Esophagus mucosa (tissue), 1 donor: ENCODE measurements at places on chromosomes 13 and 19. TPM values are rescaled to one million over a fixed set of nuclear protein-coding genes. Genes with fewer than 3 reads are reported as not detected.
A peak's percentile ranks its signal among the peaks of the same experiment; 100 is the strongest.

PSG4 gene
- 0.48 TPM for total RNA-seq

GNA15 gene
- 105 TPM for total RNA-seq

OR2Z1 gene
- not detected for total RNA-seq

SRRM5 gene
- 0.12 TPM for total RNA-seq

MCF2L gene
- total RNA-seq = 9.7 TPM

RUBCNL gene
- total RNA-seq = 0.44 TPM

SLC25A41 gene
- 0.36 TPM for total RNA-seq

DNA sequence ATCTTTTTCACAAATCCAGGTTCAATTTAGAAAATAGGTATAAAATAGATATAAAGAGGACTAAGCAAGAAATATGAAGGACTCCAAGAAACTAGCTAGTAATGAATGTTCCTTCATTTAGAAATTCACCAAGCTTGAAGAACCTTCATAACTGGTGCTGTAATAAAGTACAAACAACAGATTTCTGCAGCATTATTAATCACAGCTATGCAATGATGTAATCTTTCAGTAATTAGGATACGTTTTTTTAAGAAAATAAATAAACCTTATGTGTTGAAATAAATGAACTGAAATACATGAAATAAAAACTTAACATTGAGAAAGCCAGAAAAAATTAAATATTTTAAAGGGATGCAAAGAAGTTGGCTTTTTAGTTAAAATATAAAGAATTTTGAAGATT is 236.1 kb downstream of the RGCC start:
- ATAC-seq = no peak

- no peak for ATAC-seq
Measured at GRCh38 chr13:35498231-35498630, 21.7 kb upstream of the MAB21L1 start.

DNA sequence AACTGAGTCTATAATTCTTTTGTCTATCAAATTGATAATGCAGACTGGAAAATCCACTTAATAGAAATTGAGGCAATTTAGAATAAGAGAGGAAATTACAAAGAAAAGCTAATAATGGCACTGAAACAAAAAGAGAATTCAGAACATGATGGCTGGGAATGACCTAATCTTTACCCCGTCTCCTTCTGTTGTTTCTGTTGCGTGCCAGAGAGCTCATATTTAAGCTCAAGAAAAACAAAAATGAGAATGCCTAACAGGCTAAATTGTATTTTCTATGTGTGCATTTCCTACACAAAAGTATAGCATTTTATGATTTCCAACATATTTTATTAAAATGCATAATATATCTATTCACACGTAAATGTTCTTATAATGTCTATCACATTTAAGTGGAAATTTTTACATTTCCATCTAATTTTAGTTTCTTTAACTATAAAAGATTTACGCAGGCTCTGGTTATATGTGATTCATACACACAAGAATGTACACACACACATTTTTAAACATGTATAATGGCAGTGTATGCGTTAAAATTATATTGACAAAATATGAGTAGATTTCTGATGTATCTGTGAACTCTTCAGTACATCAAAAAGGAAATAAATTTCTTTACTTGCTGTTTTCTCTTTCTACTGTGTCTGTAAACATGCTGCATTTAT is 432.3 kb downstream of the SLITRK6 start:
- no peak for ATAC-seq

GRCh38 chr13:23718996-23719395 is 148.8 kb downstream of the TNFRSF19 start:
- no peak for ATAC-seq

- no peak for ATAC-seq
Measured at GRCh38 chr19:30297969-30298368, 74.2 kb upstream of the ZNF536 start.

- no peak for ATAC-seq
Measured at GRCh38 chr19:45464852-45465441, 2.8 kb upstream of the FOSB start.

DNA sequence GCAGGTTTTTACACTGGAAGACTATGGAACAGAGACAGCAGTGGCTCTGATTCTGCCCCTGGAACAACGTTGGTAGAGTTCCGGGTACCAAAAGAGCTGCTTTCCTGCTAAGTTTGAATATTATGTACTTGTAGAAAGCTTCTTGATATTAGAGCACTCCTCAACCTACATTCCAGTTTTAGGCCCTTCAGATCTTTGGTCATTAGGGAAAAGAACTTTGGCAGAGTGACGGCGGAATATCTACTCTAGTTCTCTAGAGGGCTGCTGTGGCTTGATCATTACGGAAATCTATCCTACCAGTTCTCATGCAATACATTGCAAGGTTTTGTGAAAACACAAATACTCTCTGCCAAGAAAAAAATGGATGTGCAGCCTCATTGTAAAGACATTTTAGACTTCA is 415.7 kb downstream of the DIAPH3 start:
- ATAC-seq = no peak

DNA sequence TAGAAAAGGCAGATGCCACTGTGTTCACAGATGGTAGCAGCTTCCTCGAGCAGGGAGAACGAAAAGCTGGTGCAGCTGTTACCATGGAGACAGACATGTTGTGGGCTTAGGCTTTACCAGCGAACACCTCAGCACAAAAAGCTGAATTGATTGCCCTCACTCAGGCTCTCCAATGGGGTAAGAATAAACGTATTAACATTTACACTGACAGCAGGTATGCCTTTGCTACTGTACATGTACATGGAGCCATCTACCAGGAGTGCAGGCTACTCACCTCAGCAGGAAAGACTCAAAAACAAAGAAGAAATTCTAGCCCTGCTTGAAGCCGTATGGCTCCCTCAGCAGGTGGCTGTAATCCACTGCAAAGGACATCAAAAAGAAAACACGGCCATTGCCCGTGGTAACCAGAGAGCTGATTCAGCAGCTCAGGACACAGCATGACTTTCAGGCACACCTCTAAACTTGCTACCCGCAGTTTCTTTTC is 197.7 kb downstream of the ZNF737 start:
- ATAC-seq = no peak

GRCh38 chr19:56543776-56544175 is 5.0 kb downstream of the ZFP28 start:
- ATAC-seq = no peak

GRCh38 chr19:9009935-9010651 is at the start of gene MUC16:
TSS of gene MUC16 (minus strand) at chr19:9010409.
- ATAC-seq = peak; percentile 71

DNA sequence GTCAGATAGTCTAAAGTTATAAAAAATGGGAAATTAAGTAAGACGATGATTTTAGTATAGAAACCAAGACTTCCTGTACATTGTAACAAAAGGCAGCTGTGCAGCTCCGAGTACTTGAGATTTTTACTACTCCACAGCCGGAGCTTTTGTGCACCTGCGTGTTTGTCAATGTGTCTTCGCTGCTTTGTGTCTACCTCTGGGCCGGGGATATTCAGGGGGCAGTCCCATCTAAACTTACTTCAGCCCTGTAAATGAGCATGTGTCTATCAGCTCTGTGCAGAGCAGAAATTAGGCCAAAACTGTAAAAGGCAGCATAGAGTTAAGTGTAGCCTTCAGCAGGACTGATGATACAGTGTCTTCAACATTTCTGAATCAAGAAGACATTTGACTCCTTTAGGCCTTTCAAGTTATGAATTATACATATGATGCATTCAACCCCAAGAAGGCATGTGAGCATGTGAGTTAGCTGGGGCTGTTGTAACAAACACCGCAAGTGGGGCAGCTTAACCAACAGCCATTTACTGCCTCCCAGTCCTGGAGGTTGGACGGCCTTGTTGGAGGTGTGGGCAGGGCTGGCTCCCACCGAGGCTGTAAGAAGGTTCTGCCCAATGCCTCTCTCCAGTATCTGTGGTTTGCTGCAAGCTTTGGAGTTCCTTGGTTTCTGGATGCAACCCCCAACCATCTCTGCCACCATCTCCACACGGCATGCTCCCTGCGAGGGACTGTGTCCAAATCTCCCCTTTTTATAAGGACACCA is 191.0 kb upstream of the IRS2 start:
- no peak for ATAC-seq

- ATAC-seq = peak; percentile 36
Measured at GRCh38 chr13:96994017-96994857, at the start of gene OXGR1. TSS of gene OXGR1 (minus strand) at chr13:96994476. CDS start at chr13:96987759, 6,717 bp downstream.

- no peak for ATAC-seq
Measured at GRCh38 chr19:12875086-12875485, 6.2 kb downstream of the DNASE2 start.

DNA sequence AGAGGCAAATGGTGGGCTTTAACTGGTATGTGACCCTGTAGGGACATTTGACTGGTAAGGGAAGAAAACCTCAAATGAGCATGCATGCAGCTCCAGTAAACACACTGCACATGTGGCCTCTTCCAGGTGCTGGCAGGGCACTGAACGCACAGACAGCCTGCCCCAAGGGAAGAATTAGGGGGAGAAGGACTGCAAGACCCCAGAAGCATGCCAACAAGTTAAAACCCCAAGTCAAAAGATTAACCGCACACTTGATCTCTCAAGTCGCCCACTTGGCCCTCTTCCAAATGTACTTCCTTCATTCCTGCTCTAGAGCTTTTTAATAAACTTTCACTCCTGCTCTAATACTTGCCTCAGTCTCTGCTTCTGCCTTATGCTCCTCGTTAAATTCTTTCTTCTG is 46.9 kb upstream of the SLITRK1 start:
- ATAC-seq = no peak

DNA sequence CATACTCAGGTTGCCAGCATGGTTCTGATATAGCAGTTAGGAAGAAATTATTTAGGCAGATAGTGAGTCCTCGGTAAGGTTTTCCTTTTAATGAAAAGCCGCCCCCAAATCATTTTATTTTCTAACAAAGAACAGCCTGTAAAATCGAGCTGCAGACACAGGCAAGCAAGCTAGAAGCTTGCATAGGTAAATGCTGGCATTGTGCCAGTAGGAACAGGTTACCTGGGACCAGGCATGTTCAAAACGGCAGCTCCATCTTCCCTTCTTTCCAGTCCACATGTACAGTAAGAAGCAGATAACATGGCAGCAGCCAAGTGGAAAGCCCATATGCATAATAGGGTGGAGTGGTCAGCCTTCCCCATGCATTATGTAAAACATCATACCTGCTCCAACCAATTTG is 71.1 kb downstream of the UGGT2 start:
- ATAC-seq = no peak

DNA sequence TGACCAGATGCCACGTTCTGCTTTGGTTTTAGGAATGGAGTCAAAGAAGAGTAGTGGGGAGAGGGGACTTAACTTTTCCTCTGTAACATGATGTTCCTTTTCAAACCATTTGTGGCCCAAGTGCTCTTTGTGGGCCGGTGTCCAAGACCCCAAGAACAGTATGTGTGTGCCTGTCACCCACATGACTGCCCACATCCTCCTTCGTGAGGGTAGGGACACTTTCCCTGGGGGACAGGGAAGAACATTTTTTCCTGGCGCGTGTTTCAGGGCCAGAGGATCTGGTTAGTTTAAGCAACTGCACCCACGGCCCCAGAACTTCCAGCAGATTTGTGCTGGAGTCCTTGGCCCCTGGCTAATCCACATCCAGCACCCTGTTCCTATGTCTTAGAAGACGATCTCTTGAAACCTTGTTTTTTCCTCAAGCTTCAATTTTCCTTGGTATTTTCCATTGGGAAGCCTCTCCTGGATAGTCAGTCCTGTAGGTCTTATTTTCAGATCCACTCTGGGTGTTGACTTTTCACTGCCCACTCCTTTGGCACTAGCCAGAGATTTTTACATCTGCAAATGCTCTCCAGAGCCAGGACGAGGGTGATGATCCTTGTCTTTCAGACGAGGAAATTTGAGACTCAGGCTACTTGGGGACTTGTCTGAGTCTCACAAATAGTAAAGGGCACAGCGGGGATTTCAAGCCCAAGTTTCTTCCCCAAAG is 10.8 kb upstream of the CCDC97 start:
- ATAC-seq = no peak
